Astrocyte (in vitro differentiated cells and primary cell): ENCODE measurements at places on chromosomes 13 and 19. TPM values are rescaled to one million over a fixed set of nuclear protein-coding genes. Genes with fewer than 3 reads are reported as not detected.

MED29 gene
- 27.0 and 29.9 TPM in 2 replicates for total RNA-seq

KLHL1 gene
- total RNA-seq = not detected in 2 replicates

GRCh38 chr19:51691584-51692428 lies 1.3 kb upstream of the SPACA6 start:
- peaks cover 30% of the 10 kb centered on the region for H3K4me1 ChIP-seq
- H3K4me3 ChIP-seq = peak overlapping the region; percentile 89
- H3K27me3 ChIP-seq = no peaks in the 10 kb centered on the region
- peaks cover 14% of the 10 kb centered on the region for H3K36me3 ChIP-seq
- no peak for DNase-seq

DNA sequence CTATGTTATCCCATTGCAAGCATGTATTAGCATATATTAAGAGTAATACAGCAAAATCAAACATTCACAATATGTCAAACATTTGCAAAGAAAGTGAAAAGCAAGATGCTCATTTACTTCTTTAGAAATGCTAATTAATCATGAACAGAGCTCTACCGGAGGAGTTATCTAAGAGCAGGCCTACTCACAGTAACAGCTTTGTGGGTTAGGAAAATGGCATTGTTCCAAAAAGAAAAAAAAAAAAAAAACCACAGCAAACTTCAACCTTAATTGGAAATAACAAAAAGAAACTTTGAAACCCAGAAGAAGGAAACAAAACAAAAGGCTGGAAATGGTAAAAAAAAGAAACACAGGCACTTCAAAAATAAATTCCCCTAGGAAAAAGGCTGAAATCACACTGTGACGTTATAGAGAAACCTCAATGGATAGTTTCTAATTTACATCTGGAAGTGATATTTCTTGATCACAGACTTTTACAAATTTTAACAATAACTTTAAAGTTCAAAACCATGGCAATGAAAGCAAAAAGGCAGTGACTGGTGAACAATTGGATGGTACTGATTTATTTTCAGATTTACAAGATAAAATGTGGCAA lies 1236.8 kb upstream of the SPRY2 start:
- H3K4me3 ChIP-seq = no peak overlapping the region
- H3K36me3 ChIP-seq = no peaks in the 10 kb centered on the region
- peak; percentile 20 for DNase-seq
- no peaks in the 10 kb centered on the region for H3K4me1 ChIP-seq
- no peak overlapping the region for H3K27ac ChIP-seq

DNA sequence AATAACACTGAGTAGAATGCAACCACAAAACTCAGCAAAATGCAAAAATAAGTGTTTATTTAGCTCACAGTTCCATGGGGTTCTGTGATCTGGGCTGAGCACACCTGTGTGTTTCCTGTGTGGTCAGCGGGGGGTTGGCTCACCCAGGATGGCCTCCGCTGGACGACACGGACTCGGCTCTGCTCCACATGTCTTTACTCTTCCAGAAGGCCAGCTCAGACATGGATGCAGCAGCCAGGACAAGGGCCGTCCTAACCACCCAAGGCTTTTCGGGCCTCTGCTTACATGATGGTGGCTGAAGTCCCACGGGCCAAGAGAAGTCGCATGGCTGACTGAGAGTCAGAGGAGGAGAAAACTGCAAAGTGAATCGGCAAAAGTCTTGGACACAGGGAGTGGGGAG lies 153.5 kb upstream of the IRS2 start:
- H3K27ac ChIP-seq = no peak overlapping the region
- H3K4me3 ChIP-seq = no peak overlapping the region
- DNase-seq = no peak
- no peaks in the 10 kb centered on the region for H3K27me3 ChIP-seq
- H3K4me1 ChIP-seq = peaks cover 5% of the 10 kb centered on the region

GRCh38 chr19:14686411-14686810 lies 3.4 kb upstream of the ZNF333 start:
- H3K4me3 ChIP-seq = no peak overlapping the region
- H3K27ac ChIP-seq = no peak overlapping the region
- DNase-seq = no peak
- no peaks in the 10 kb centered on the region for H3K4me1 ChIP-seq

DNA sequence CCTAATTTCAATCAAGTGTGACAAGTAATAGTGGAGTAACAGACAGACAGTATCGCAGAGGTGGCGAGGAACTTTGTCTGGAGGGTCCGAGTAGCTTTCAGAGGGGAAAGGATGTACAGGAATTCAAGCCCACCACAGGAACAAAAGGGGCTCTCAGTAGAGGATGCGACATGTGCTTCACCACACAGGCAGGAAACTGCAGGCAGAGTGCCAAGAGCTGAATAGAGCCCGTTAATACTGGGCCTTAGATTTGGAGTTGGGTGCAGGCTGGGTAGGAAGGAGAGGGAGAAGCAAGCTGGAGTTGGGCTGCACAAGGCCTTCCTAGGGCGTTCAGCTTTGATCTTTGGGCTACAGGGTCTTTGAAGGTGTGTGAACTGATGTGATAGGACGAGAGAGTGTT lies 1.2 kb downstream of the CCDC70 start:
- no peaks in the 10 kb centered on the region for H3K36me3 ChIP-seq
- no peak overlapping the region for H3K4me3 ChIP-seq
- no peak for DNase-seq
- H3K27ac ChIP-seq = no peak overlapping the region

- no peaks in the 10 kb centered on the region for H3K4me1 ChIP-seq
- peaks cover 9% of the 10 kb centered on the region for H3K27me3 ChIP-seq
- H3K36me3 ChIP-seq = no peaks in the 10 kb centered on the region
- no peak overlapping the region for H3K4me3 ChIP-seq
- no peak for DNase-seq
Measured at GRCh38 chr19:51722492-51722891, 1.3 kb downstream of the HAS1 start.
